ENCODE measurements at places on chromosomes 7 and 10.

GRCh38 chr7:150742286-150742968 lies 5.2 kb downstream of the GIMAP5 start:
- DNase-seq, result no peak

DNA sequence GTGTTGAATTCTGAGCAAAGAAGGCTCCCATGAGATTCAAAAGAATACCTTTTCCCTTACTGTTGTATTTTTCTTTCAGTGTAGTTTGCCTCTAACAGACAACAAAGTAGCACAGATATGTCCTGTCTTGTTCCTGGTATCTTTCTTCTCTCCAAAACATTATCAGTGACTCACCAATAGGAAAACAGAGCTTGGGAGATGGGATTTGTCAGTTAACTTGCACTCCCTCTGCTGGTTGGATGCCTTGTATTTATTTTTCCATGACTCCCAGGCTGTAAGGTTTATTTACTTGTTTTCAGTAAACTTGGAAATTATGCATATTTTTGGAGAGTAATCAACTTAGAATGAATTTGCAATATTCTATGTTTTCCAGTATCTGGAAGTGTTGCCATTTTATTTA lies 129.7 kb downstream of the SAMD9 start:
- DNase-seq, result no peak

GRCh38 chr10:113297226-113297625 lies 255.6 kb upstream of the HABP2 start:
- no peak for DNase-seq

DNA sequence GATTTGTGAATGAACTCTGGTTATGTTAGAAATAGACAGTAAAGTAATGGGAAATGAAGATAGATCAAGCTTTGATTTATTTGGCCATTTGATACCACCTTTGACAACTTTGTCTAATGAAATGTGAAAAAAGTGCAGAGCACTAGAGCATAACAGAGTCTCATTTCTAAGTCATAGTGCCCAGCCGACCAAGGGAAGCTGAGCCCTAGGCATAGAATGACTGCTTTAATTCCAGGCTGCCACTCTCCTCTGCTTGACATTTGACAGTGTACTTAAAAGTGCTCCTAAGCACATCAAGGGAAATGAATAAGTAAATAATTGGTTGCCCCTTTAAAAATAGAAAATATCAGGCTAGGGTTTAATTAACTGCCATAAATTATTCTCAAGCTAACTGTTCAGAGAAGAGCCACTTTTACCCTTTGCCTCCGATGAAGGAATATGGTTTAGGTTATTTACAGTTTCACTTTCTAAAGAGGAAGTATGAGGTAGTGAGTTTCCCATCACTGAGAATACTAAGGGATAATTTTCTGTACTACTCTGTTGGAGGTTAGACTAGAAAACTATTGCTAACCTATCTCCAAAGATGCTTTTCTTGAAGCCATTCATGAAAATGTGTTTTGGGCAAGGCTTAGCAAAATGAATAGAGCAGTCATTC lies 591.6 kb downstream of the REEP3 start:
- DNase-seq, result no peak

GRCh38 chr10:74924251-74924963 lies 98.0 kb downstream of the KAT6B start:
- no peak for DNase-seq

- DNase-seq, result no peak
Measured at GRCh38 chr10:70500368-70500767, 21.8 kb downstream of the PALD1 start.

- no peak for DNase-seq
Measured at GRCh38 chr7:37342176-37342687, 106.4 kb downstream of the ELMO1 start.

DNA sequence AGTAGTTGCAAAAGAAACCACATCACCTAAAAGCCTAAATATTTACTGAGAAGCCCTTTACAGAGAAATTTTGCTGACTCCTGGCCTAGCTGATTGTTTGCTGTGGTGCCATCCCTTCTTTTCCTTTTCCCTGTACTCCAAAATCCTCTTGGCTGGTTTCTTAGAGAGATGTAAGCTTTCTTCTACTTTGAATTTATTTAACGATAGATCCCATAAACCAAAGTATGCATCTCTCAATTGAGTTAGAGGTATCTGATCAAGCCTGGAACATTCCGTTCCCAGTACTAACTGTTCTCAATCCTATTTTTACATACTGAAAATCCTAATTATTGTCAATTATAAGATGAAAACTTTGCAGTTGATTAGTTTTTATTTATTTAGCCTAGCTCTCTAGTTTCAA lies 6.3 kb downstream of the TMEM60 start:
- no peak for DNase-seq

DNA sequence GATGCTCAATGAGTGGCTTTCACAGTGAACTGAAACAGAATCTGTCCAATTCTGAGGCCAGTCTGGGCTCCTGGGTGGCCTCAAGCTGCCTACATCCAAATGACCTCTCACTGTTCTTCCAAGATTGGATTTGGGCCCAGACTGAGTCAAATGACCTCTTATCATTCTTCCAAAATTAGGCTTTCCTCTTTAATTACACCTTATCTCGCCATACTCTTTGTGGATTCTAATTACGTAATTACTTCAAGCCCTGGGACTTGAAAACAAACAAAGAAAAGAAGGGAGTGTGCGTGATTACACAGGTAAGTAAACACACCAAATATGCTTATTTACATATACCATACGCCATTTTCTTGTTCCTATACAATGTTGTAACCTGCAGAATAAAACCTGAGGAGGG lies 18.8 kb downstream of the SORBS1 start:
- DNase-seq, result peak; percentile 73

DNA sequence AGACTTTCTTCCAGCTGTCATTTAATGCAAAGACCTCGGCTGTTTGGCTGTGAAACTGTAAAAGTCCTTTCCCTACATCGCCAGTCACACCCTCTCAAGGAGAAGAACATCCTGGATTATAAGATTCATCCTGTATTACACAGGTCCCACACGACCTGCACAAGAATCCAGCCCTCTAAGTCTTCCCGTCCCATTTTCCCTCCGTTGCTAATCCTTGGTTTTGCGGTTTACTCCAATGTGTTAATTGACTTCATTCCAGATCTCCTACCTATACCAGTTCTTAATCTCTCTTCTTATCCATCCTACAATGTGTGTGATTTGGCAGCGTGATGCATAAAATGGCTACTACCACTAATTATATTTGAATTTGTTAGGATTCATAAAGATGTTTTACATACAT lies 110.4 kb downstream of the COL28A1 start:
- DNase-seq, result no peak

DNA sequence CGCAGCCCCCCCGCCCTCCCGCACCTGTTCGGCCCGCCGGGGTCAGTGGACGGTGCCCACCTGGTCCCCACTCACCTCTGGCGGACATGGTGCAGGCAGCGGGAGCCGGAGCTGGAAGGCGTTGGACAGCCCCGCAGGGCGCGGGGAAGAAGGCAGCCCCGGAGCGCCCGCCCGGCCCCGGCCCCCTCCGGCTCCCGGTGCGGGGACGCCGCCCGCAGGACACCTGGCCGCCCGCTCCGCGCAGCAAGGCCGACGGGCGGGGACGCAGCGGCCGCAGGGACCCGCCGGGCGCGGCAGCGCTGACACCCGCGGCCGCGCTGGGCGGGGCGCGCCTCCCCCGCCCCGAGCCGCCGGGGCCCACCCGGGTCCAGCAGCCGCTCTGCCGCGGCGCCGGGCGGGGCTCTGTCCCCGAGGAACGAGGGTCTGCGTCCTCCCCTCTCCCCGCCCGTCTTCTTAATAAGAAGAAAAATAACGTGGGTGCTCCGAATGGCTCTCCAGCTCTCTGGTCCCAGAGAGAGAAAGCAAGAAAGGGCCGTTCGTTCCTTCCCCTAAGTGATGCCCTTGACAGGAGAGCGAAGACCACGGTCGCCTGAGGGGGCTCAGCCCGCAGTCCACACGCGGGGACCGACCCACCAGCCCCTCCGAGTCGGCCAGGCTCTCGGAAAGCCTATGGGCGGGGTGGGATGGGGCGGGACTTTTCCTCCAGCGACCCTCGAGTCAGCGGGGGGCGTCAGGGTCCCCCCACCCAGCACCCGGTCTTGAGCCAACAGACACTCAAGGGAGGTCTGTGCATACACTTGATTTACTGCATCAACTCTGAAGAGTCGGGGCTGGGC lies 53.4 kb upstream of the FHIP2A start:
- no peak for DNase-seq

DNA sequence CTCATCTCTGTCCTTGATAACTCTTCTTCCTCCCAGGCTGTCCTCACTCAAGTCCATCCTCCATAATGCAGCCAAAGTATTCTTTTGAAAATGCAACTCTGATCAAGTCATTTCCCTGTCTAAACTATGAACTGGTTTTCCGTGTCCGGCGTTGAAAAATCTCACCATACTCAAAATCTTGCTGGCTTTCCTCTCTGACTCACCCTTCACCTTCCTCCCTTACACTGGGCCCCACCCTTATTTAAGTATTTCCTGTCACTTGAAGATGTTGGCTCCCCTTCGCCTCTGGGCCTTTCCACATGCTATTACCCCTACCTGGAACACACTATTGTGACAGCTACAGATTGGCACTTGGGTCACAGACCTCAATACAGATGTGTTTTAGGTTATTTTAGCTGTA lies 515.6 kb downstream of the INHBA start:
- DNase-seq, result no peak

GRCh38 chr10:126905776-126906703 lies 812 bp downstream of the DOCK1 start:
- no peak for DNase-seq

DNA sequence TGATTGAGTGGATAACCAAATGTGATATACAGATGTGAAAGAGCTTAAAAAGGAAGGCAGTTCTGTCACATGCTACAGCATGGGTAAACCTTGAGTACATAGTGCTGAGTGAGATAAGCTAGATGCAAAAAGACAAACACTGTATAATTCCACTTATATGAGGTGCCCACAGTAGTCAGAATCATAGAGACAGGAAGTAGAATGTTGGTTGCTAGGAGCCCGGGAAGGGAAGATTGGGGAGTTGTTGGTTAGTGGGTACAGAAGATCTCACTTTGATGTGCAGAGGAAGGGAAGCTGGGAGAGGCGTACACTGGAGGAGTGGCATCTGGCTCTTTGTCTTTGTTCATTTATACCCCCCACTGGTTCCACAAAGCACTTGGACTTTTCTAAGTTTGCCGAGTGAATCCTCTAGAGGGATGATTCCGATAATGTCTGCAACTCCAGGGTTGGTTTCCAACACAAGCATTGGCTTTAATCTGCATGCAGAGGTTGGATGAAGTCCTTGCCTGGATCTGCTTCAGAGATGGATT lies 39.5 kb downstream of the TSPAN14 start:
- no peak for DNase-seq

- DNase-seq, result no peak
Measured at GRCh38 chr10:89164080-89164479, 43.0 kb downstream of the CH25H start.

- no peak for DNase-seq
Measured at GRCh38 chr10:109411917-109412316, 511.4 kb downstream of the XPNPEP1 start.

DNA sequence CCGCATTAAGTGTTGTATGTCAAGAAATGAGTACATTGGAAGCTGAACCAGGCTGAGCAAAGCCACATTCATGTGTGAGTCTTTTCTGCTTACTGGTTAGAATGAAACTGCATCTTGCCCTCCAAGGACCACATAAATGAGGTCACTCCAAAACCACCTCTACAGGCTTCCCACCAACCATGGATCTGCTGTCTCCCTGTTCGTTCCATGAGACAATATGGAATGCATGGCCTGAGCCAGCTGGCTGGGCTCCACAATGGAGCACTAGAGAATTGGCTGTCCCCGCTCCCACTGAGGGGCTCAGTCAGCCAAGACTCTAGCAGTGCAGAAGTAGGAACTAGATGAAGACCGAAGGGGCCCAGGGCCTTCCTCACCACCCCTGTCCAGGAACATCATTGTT lies 120.8 kb downstream of the TNS3 start:
- no peak for DNase-seq

DNA sequence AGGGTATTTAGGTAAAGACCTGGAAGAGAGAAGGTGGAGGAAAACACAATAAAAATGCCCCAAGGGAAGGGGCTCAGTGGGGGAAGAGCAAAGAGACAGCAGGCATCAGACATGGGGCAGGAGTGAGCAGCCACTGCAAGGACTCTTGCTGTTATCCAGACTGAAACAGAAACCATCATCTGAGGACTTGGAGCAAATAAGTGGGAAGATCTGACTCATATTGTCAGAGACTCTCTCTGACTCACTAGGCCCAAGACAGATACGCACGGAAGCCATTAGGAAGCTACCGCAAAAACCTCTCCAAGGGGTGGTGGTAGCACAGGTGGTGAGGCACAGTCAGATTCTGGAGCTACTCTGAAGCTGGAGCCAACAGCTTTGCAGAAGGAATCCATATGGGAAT lies 110.7 kb downstream of the RNF32 start:
- no peak for DNase-seq

GRCh38 chr10:17290226-17290625 lies 62.2 kb downstream of the VIM start:
- DNase-seq, result no peak

GRCh38 chr7:86908948-86909347 lies 150.5 kb downstream of the ELAPOR2 start:
- no peak for DNase-seq

DNA sequence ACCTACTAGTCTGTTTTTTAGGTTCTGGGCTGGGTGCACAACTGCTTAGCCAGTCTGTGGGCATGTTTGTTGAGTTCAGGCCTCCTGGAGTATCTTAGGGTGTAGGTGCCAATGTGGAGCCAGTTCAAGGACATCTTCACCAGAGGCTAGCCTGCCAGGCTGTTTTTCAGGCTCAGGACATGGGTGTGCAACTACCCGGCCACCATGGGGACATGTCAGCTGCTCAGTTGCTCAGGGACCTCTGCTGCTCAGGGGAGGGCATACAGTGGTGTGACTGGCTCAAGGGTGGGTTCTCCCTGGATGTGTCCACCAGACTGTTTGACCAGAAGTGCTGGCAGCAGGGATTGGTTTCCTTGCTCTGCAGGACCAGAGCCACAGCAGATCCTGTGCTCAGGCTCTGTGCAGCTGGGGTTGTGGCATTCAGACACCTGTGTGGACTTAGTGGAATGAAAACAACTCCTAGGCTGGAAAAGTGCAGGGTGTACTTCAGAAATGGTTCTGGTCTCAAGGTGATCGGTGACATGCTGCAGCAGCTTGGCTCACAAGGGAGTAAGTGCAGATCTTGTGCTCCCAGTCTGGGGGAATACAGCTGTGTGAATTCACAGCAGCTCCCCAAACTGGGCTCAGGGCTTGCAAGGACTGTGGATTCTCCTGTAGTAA lies 44.8 kb downstream of the PALS2 start:
- DNase-seq, result no peak

DNA sequence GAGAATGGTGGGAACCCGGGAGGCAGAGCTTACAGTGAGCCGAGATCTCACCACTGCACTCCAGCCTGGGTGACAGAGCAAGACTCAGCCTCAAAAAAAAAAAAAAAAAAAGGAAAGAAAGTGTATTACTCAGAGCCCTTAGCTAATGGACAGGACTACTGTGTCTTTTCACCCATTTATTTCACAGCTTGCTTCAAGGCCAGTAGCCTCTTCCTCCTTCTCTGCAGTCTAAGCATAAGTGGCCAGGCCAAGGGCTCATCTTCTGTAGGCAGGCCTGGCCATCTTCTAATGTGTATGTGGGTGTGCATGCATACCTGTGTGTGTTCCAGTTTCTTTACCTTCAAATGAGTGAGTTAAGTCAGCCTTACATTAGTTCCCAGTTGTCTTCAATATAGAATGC lies 94.8 kb upstream of the GDF10 start:
- no peak for DNase-seq

GRCh38 chr10:74432841-74433594 lies 282.0 kb downstream of the ADK start:
- DNase-seq, result peak; percentile 34
